ENCODE measurements at places on chromosomes 13 and 19.

DNA sequence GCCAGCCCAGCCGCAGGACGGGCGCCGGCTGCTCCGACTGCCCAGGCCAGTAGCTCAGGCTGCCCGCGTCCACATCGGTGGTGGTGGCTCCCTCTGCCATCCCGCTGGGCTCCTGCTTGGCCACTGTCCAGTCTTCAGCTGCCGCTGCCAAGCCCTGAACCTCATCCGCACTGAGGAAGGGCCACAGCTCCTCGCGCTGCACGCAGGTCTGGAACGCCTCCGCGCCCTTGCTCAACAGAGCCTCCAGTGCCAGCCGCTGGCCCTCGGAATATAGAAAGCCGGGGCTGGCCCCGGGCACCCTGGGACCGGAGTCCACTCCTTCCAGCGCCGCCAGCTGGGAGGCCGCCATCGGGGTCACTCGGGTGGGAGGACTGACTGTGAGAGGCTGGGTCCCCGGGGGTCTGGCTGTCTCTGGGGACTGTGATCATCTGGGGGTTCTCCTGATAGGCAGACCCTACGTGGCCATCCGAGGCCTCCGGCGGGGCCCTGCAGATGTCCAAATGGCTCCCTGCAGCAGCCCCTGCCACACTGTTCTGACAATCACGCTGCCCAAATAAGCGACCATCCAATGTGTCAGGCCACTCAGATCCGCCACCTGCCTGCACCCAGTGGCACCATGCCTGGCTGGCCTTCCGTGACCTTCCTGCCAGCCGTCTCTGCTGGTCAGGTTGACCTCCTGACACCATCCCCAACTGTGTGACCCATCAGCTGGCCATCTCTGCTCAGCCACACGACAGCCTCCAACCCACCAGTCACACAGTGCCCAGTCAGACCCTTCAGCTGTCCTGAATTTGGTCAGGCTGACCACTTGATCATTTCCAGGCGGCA lies 1.6 kb downstream of the FAM83E start:
- DNase-seq: no peak

- peak; percentile 18 for DNase-seq
These were observed 22.3 kb downstream of the EPS15L1 start for GRCh38 chr19:16449330-16449961.

DNA sequence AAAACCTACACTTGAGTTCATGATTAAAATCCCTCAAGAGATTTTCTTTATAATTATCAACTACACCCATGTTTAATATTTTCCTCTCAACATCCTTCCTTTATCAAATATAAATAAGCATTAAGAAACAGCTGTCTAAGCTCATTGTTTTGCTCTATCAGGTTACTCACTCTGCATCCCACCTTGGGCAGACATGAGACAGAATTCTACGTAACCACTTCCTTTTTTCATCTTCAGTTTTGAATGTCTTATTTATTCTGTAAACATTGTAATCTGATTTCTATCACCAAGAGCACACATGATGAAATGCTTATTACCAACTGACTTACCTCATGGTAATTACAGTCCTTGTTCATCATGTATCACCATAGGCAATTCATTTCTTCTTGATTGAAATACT lies 1256.6 kb upstream of the ATXN8OS start:
- DNase-seq: no peak

- DNase-seq: no peak
These were observed 8.4 kb upstream of the CYP2B6 start for GRCh38 chr19:40982594-40983101.

Data from activated effector memory CD4-positive, alpha-beta T cell treated with Interleukin-2 at 50 U/mL for 16 hours (primary cell).